ENCODE measurements at places on chromosomes 4 and X.

- no peak for DNase-seq
These were observed 296 bp upstream of the ADGRL3 start for GRCh38 chr4:61199873-61200186.

GRCh38 chr4:78613522-78614321, 62.2 kb downstream of the ANXA3 start:
- no peak for DNase-seq

DNA sequence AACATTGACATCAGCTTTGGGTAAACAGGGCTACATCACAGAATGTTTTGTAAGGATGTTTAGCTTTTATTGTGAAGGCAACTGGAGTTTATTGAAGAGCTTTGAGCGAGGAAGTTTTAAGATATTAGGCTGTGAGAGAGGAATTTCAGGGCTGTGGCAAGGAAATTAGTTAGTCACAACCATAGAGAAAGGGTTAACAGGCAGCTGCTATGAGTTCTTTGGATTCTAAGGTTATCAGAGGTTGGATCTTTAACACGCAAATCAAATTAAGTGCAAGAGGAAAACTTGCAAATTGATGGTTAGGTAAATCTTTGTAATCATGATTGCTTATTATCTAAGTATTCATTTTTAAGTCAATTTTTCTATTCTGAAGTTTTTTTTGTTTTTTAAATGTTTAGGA, 156.0 kb downstream of the UGT8 start:
- no peak for DNase-seq

DNA sequence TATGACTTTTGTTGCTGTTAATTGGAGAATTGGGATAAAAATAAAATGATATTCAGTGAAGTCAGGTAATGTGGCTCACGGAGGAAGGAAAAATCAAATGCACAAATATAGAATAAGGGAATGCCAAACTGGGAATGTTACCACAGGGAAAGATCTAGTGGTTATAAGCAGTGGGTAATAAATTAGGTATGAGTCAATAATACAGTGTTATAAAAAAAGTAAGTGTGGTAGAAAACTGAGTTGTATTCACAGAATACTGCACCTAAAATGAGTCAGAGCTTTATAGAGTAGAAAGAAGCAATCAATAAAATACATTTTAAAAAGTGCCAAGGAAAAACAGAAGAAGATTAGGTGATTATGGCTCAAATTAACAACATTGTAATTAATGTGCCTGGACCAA, 34.5 kb downstream of the INTS12 start:
- no peak for DNase-seq

DNA sequence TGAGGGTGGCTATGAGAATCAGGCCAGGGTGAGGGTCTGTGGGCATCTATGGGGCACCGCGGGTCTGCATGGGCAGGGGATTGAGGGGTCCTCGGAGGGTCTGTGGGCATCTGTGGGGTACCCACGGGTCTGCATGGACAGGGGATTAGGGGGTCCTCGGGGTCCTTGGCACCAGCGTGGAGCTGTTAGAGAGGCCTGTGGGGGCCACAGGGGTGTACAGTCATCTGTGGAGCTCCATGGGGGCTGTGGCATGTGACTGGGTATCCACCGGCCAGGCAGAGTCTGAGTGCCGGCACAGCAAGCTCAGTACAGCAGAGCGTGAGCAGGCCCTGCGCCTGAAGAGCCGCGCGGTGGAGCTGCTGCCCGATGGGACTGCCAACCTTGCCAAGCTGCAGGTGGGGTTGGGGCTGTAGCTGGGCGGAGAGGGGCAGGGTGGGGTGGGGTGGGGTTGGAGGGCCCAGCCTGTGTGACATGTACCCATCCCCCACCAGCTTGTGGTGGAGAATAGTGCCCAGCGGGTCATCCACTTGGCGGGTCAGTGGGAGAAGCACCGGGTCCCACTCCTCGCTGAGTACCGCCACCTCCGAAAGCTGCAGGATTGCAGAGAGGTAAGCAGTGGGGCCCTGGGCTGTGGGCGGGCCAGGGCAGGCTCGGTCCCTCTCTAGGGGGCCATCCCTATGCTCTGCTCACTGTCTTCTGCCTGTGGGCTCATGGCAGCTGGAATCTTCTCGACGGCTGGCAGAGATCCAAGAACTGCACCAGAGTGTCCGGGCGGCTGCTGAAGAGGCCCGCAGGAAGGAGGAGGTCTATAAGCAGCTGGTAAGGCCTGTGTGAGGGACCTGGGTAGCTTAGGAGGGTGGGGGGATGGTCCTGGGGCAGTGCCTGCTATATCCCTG, 12.9 kb downstream of the CCDC22 start:
- no peak for DNase-seq
